ENCODE measurements at places on chromosomes 2 and 18. TPM values are rescaled to one million over a fixed set of nuclear protein-coding genes. Genes with fewer than 3 reads are reported as not detected.

The CLIP4 gene
- total RNA-seq = 27.5 TPM

The CYP26B1 gene
- 3.7 TPM for total RNA-seq

The IL1RN gene
- total RNA-seq = not detected

The CD302 gene
- 2.5 TPM for total RNA-seq

The SDC1 gene
- total RNA-seq = 4.9 TPM

The DSC2 gene
- 5.4 TPM for total RNA-seq
